ENCODE measurements at places on chromosomes 2 and 18.

DNA sequence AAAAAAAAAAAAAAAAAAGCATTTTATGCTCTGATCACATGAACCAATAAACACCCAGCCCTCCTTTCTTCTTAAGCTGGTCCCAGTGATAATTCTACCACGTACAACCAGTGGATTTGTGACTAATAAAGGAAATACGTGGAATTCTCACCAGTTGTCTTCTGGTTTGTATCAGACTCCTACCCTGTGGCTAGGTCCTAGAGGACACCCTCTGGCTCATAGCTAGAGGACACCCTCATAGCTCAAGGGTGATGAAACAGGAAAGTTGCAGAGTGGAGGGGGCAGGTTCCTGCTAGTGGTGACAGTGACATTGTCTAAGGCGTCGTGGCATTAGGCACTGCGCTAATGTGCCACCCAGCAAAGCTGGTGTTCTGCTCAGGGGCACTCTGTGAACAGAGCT lies 167.8 kb downstream of the BCL11A start:
- no peak for DNase-seq

DNA sequence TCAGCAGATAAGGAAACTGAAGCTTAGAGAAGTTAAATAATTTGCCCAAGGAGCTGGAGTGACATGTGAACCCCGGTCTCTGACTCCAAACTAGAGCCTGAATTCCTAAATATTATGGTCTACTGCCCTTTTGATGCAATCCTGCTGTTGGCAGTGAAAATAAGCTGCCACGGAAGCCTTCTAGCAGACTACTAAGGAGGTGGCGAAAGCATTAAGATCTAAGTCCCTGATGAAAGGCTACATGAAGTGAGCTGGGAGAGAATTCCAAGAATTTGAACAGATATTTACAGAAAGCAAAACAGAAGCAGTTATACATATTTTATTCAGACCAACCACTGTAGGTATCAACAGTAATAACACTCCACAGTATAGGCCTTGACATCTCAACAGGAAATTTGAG lies 28.1 kb downstream of the TRMT61B start:
- DNase-seq = no peak

DNA sequence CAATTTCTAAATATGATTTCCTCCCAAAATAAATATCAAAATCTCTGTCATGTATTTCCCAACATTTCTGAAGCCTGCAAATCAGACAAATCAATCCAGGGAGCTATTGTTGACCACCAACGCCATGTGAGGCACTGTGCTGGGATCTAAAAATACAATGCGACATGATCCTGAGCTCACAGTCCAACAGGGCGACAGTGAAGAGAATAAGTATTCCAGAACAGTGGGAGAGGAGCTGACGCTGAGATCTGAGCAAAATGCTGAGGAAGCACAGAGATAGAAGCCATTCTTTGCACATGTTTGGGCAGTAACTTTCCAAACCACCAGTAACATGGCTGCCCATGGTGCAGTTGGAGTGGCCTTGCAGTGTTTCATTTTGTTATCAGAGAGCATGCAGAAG lies 412.5 kb downstream of the LRATD1 start:
- no peak for DNase-seq

GRCh38 chr2:28583899-28584553 lies 88.2 kb downstream of the PLB1 start:
- DNase-seq = no peak

DNA sequence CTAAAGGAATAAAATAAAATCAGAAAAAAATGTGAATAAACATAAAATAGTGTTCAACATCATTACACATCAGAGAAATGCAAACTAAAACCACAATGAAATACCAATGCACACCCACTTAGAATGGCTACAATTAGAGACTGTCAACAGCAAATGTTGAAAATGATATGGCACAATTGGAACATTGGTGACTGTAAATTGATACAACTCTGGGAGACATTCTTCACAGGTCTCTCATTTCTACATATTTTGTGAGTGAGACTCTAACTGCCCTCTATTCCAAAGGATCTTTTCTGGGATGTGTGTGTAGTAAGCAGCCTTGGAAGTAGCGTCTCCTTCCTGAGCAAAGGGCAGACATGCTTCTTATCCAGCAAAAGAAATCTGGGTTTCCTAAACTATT lies 323.0 kb downstream of the FBXO15 start:
- DNase-seq = no peak

DNA sequence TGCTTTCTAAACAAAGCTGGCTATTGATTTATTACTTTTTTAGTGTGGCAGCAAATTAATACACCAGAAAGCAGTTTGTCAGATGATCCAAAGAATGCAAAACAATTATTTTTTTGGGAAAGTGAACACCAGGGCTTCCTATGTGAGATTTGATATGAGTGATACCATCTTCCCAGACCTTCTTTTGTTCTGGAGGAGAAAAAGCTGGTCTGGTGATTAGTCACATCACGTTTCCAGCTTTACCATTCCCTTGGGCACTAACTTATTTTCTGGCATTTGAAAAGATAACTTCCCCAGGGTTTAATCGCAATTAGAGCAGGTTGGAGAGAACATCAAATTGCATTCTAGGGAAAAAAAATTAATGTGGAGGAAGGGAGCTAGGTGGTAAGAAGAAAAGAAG lies 182.9 kb upstream of the TANK start:
- no peak for DNase-seq

DNA sequence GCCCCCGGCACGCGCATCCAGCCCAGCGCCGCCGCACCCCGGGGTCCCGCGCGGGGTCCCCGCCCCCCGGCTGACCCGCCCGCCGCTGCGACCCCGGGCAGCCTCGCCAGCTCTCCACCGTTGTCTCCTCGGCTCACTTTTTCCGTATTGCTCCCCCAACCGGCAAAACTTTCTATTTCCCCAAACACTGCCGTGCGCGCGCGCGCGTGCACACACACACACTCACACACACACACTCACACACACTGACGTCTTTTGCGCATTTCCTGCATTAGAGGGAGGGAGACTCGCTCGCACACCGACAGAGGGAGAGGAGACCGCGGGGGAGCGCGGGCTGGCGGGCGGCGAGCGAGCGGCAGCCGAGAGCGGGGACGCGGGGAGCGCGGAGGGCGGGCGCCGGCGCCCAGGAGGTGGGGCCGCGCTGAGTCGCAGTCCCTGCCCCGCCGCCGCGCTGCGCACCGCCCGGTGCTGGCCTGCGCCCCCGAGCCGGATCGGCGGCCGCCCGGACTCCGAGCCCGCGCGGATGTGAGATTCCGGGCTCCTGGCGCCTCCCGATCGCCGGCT lies 542 bp upstream of the PRKCE start:
- peak; percentile 90 for DNase-seq

DNA sequence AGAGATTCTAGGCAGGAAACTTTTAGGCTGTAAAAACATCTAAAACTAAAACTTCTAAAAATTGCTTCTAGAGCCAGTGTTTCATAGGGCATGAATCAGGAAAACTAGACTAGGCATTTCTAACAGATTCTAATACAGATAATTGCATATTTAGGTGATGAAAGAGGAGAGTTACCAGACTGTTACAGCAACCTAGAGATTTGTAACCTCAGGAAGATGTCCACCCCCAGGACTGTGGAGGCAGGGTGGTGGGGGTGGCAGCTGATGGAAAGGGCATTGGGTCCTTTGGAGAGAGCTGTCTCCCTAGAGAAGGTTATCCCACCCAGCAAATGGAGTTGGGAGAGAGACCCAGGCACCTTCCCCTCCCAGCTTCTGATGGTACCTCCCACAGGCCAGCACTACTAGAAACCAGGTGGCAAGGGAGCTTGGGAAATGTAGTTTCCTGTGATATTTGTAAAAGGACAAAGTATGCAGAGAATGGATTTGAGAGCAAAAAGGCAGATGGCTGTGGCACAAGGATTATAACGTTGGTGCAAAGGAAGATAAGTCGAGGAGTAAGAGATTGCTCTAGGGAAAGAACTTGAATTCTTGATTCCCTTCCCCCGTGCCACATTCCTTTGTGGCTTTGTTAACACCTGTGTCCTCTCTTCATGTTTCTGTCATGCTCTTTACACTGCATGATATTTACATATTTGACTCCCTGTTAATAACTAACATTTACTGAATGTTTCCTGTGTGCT lies 75.6 kb upstream of the MGAT5 start:
- DNase-seq = no peak

DNA sequence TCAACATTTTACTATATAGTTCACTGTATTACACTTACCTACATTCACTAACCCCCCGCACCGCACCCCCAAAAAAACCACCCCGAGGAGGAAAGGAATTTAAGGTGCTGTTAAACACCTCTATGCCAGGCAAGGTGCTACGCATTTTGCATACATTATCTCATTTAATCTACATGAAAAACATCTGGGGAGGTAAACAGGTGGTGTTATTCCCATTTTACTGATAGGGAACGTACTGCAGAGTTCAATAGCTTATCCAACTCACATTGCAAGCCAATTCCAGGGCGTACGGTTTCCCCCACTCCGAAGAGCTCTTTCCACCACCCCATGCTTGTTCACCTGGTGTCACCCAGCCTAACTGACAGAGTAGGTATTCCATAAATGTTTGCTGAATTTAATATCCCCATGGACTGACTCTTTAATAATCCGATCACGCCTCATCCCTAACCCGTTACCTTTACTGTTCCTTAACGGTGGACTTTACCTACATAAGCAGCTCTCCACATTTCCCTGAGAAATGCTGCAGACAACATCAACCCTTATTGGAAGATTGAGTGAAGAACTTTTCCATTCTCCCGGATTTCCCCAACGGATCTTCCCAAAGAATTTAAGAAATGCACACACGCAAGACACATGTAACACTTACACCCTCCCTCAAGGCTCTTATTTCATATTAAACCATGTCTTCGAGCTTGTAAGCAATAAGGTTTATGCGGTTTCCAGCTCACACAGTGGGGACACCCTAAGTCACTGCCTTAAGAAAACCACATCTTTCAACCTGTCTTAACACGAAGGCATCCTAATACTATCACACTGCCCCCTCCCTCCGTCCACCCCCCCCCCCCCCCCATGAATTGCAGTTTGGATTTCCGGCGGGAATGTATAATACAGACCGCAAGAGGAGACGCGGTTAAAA lies 1.2 kb downstream of the RAPH1 start:
- no peak for DNase-seq

- DNase-seq = no peak
Measured at GRCh38 chr2:69781321-69782248, 39.7 kb downstream of the ANXA4 start.

All from left renal pelvis (tissue), 4 donors.